ENCODE measurements at places on chromosomes 11 and 22.

- DNase-seq, result no peak
These were observed 836 bp upstream of the RSPH14 start for GRCh38 chr22:23142546-23143105.

DNA sequence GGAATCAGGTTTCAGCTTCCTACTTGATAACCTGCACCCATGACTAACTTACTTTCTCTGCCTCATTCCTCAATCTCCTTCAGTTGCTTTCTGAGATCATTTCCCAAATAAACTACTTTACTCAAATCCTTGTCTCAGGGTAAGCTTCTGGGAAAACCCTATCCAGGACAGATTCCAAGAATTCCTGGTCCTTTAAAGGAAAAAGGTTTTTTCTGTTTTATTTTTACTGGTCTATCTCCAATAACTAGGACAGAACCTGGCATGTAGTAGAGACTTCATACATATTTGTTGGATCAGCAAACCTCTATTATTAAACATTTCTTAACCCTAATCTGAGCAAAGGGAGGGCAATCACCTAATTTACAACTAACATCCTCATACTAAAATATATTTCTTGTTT, 910.5 kb upstream of the CHORDC1 start:
- no peak for DNase-seq

DNA sequence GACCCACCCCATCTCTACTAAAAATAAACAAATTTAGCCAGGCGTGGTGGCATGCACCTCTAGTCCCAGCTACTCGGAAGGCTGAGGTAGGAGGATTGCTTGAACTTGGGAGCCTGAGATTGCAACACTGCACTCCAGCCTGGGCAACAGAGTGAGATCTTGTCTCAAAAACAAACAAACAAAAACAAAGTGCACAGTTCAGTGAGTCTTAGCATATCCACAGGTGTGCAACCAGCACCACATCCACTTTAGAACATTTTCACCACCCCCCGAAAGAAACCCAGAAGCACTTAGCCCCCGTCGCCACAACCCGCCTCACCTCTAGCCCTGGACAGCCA, 27.4 kb downstream of the MB start:
- no peak for DNase-seq

DNA sequence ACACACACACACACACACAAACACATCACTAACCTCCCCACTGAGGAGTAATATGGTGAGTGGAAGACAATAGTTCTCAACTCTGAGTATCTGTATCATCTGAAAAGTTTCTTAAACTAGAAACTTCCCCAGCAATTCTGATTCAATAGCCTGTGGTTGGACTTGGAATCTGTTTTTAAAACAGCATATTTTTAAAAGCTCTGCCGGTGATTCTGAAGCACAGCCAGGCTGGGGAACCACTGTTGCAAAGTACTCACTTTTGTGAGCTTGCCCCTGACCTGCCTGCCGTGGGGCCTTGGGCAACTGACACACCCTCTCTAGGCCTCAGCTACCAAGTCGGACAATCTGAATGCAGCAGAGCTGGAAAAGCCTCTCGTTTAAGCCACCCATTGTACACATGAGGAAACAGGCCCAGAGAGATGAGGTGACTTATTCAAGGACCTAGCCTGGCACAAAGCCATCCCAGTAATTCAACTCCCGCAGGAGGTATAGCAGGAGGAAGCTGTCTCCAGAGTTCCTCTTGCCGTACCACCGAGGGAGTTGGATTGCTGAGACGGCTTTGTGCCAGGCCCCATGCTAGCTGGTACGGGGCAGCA, 8.9 kb downstream of the SLC15A3 start:
- peak; percentile 95 for DNase-seq

DNA sequence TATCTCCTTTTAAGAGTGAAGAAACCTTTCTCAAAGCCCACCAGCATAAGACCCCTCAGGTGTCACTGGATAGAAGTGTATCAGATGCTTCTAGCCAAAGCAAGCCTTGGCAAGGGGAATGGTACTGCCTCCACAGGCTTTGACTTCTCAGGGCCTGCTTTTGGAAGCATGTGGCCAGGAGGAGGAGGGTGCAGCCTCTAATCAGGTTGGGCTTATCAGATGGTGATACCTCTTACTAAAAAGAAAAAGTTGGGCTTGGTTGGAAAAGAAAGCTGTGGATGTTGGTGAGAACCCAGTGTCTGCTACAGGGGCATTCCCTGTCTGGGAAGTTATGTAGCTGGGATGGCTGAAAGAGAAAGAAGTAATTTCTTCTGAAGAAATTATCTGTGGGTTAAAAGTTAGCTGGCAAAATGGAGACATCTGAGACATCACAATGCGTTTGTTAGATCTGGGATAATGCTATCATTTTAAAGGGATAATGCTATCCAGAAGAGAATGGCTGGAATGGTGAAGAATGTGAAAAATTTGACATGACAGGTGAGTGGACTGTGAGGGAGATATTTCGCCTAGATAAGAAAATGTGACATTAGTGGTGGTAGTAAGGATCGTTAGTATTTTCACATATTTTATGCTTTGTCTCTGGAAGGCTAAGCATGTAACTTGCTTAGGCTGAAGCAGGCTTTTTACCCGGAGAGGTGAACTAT, 7.2 kb downstream of the APLP2 start:
- no peak for DNase-seq

- no peak for DNase-seq
These were observed 49.5 kb downstream of the IGLL5 start for GRCh38 chr22:22936915-22937656.

GRCh38 chr22:49423125-49423650, 404.5 kb downstream of the BRD1 start:
- DNase-seq, result no peak

GRCh38 chr11:110198031-110198729, 98.2 kb downstream of the RDX start:
- no peak for DNase-seq

GRCh38 chr11:90874281-90874680, 651.4 kb upstream of the CHORDC1 start:
- no peak for DNase-seq

- DNase-seq, result no peak
These were observed 251.8 kb downstream of the NTM start for GRCh38 chr11:131622193-131622592.

GRCh38 chr11:22680628-22681027, 14.2 kb downstream of the GAS2 start:
- DNase-seq, result no peak

DNA sequence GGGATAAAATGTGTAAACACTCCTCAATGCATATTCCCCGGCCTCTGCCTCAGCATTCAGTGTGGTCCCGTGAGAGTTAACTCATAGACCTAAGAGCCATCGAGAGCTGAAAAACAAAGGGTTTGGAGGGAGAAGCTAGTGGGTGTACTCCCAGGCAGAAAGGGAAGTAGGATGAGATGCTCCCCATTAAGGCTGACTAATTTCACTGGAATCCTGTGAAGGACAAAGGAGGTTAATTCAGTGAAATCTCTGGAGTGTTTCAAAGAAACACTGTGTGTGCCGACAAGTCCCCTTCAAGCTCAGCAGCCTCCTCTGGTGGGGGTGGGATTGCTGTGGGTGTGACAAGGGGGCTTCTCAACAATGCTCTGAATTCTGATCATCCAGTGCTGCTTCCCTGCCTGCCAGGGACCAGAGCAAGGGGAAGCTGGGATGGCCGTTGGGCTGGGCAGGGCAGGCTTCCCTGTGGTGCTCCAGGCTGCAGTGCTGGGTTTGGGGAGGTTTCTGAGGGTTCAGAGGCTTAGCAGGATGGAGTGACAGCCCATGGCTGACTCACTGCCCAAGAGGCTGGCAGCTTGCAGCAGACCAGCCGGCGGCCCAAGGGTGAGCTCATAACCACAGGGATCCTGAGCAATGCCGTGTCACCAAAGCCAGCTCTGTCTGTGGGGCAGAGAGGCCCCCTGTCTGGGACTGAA, 61.4 kb upstream of the BMAL1 start:
- DNase-seq, result no peak

GRCh38 chr11:74092425-74092824, 78.4 kb downstream of the C2CD3 start:
- DNase-seq, result no peak

DNA sequence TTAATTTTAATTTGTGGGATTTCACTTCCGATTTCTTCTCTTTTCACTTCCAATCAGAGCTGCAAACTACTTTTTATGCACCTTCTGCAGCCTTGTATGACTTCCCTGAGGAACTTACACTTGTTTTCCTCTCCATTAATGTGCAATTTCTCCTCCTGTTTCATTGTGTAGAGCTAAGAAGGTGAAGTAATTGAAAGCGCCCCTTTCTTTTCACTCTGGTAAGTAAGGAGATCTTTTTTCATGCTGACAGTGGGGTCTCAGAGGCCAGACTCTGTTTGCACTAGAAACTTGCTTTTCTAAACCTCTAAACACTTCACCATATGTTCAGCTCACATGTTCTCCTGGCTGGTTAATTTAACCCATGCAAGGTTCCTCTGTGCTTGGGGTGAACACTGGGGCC, 117.0 kb downstream of the FANCF start:
- DNase-seq, result no peak

DNA sequence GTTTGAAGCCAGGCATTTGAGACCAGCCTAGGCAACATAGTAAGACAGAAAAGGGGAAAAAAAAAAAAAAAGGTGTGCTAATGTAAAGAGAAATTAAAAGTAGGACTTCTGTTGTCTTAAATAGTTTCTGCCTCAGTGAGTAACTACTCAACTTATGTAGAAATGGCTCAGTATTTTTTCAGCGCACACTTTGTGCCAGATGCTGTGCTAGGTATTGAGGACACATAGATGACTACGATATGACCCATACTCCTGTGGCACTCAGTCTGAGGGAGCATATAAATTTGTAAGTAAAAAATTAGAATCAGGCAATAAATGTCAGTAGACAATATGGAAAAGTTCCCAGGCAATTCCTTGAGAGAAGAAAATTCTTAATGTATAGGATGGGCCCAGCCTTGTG, 93.9 kb downstream of the YAP1 start:
- no peak for DNase-seq

GRCh38 chr11:119790476-119790875, 61.5 kb upstream of the NECTIN1 start:
- DNase-seq, result no peak

GRCh38 chr11:8886322-8886721, 24.7 kb upstream of the AKIP1 start:
- peak; percentile 74 for DNase-seq

GRCh38 chr11:16800382-16800781, 61.9 kb downstream of the C11orf58 start:
- no peak for DNase-seq

DNA sequence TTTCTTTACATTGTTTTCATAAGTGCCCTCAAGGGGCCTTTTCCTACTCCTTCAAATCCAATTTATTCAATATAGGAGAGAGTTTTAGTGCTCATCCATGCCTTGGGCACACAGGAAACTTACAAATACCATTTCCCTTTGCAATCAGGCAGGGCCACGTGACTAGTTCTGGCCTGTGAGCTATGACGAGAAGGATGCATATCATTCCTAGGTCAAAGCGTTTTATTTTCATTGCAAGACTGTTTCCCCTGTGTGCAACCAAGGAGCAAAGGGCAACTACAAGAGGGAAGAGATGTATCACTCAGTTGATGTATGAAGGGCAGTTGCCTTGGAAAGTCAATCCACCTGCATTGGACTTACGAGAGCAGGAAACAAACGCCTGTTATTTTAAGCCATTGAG, 1.9 kb upstream of the TRAF6 start:
- no peak for DNase-seq

GRCh38 chr11:119906376-119906775, 177.4 kb upstream of the NECTIN1 start:
- DNase-seq, result no peak

DNA sequence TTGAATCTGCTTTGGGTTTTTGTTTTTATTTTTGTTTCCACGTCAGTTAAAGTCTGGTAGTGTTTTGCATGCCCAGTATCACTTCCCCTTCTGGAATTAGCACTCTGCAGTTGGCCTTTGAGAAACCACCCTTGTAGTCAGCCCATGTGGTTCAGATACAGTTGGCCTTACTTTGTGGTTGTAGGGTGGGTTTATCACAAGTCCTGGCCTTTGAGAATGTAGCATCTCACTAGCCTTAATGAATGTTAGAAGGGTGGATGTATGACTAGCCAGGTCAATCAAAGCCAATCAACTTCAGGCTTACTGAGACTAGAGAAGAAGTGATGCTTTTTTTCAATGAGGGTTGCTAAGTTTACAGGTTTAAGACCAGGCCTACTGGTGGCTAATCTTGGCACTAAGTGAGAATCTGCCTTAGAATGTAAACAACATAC, 19.8 kb downstream of the ARL14EP start:
- no peak for DNase-seq

DNA sequence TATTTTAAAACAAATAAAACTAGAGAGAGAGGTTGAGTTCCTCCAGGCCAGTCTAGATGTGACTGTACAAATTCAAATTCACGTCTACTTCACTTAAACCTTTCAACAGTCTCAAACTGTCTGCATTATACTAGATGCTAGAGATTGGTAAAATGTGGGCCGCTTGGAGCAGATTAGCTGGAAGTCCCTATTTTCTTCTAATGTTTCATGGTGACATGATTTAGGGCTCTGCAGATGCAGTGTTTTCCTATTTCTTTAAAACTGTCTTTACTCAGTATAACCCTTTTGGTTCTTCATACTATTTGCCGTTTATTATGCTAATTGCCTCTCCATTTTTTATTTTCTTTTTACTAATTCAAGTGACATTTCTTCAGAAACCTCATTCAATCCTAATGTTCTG, 20.4 kb downstream of the OR51E1 start:
- no peak for DNase-seq

GRCh38 chr11:119476666-119477331, 53.8 kb upstream of the THY1 start:
- DNase-seq, result no peak

GRCh38 chr11:132080127-132080526, 709.7 kb downstream of the NTM start:
- no peak for DNase-seq

DNA sequence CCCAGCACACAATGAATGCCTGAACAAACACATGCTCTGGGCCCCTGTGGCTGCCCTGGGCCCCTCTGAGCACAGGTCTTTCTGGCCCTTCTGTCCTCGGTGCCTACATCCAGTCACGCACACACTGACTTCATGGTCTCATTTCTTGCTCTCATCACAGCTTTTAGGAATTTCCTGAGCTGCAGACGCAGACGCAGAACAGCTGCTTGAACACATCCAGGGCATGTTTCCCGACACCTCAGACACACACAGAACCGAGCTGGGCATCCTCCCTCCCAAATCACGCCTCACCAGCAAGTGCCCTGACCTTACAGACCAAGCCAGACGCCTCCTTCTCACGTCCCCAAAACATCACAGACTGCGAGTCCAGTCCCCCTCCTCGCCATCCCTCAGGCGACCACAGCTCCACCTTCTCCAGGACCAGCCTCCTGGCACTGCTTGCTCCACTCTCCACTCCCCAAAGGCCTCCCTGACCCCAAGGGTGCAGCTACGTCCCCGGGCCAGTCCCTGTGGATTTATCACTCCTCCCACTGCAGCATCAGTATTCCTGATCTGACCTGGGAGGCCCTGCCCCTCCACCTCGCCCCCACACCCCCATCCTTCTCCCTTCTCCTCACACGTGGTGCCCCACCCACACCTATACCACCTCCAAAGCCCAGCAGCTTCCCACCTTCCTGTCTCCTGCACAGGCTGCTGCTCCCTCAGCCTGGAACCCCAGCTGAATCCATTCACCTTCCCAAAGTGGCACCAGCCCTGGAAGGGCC, 12.9 kb downstream of the SIRT3 start:
- DNase-seq, result no peak

All from NCI-H2029 (cell line).